ENCODE measurements at places on chromosomes 3 and 15.

DNA sequence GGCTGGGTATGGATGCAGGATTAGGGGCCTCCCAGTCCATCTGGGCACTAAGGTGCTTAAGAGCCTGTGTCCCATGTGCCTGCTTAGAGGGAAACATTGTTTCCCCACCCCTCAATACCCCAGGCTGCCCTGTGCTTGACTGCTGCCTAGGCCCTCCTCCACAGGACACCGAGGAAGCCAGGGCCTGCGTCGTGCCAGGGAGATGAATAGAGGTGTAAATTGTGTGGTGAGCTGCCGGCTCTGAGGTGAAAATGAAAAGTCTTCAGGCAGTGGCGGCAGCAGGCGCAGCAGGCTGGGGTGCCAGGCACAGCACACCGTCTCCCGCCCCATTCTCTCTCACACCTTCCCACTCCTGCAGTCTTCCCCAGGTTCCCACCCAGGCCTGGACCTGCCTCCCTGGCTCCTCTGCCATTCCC is 13.9 kb upstream of the GRM2 start:
- no peak for DNase-seq

- no peak for DNase-seq
Measured at GRCh38 chr3:105351821-105352220, 14.9 kb upstream of the ALCAM start.

DNA sequence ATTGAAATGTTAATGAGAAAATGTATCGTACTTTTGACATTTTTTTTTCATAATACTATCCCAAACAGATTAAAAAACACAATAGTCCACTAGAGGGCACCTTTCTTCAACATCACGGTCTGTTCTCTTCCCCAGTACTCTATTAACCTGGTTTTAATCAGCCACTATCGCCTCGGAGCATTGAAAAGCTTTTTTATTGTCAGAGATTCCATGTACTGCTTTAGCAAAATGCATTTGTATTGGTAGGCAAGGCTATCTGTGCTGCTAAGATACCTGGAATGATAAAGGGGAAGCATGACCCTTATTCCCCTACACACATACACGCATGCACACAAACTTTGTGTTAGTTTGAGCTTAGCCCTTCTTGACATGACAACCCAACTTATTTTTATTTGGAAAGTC is 160.1 kb upstream of the IL12A start:
- no peak for DNase-seq

- no peak for DNase-seq
Measured at GRCh38 chr3:173591401-173591800, 193.9 kb downstream of the NLGN1 start.

GRCh38 chr3:76436894-76437293 is 603.0 kb upstream of the ROBO2 start:
- no peak for DNase-seq

DNA sequence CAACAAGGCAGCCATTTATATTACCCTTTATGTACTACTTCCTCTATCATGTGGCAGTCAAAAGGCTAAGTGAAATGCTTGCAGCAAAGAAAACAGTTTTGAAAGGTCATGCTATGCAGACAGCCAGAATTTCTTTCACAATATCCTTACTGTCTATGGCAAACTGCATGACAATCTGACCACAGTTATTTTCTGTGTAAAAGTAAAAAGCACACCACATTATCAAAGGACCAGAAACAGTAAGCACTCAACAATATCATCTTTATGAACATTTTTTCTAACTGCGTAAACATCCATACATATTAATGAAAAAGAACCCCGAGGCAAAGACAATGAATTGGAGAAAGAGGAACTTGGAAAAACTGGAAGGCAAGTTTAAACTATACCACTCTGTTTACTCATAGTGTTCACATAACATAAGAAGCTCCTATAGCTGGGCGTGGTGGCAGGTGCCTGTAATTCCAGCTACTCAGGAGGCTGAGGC is 47.9 kb downstream of the PIK3CB start:
- no peak for DNase-seq

DNA sequence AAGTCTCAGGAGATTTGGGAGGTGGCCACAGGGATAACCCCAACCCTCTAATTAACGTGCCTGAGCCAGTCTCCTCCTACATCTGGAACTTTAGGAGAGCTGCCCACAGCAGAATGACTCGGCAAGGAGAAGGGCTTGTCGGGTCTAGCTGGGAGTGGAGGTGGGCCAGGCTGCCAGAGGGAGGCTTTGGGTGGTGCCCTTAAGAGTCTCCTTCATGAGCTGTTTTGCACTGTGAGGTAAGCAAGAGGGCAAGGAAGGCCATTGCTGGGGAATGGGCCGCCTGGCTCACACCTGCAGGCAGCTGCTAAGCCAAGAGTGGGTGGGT is 3.6 kb upstream of the TNK2 start:
- DNase-seq: no peak

DNA sequence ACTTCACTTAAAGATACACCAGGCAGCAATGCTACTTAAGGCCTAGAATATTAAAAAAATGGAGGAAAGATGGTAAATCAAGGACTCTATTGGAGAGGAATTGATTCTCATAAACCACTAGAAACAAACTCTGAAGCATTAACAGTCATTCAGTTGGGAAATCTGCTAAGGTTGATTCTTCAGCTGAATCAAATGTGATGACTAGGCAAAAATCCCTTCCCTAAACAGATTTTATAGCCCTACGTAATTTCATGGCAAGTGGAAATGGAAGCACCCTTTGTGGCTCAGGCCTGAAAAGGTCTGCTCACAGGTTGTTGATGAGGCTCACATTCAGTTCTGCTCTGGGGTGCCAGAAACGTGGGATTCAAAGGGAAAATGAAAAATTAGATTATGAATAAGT is 38.8 kb upstream of the ARL14 start:
- no peak for DNase-seq

- no peak for DNase-seq
Measured at GRCh38 chr3:13352621-13353131, 67.4 kb downstream of the NUP210 start.

- DNase-seq: no peak
Measured at GRCh38 chr3:31307131-31307785, 225.5 kb upstream of the STT3B start.

DNA sequence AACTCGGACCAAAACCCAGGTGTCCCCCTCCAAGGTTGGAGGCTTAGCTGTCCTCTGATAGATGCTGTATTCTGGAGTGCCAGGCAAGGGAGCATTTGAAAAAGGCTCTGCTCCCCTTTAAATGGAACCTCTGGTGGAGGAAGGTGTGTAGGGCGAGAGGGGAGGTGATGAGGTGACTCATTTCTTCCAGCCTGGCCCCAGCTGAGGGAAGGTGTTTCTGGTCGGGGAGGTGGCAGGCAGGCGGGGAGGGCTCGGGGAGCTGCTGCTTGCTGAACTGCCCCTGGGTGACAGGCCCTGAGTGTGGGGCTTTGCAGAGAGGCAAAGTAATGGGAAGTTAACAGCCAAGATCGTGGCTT is 18.8 kb downstream of the PSTPIP1 start:
- no peak for DNase-seq

DNA sequence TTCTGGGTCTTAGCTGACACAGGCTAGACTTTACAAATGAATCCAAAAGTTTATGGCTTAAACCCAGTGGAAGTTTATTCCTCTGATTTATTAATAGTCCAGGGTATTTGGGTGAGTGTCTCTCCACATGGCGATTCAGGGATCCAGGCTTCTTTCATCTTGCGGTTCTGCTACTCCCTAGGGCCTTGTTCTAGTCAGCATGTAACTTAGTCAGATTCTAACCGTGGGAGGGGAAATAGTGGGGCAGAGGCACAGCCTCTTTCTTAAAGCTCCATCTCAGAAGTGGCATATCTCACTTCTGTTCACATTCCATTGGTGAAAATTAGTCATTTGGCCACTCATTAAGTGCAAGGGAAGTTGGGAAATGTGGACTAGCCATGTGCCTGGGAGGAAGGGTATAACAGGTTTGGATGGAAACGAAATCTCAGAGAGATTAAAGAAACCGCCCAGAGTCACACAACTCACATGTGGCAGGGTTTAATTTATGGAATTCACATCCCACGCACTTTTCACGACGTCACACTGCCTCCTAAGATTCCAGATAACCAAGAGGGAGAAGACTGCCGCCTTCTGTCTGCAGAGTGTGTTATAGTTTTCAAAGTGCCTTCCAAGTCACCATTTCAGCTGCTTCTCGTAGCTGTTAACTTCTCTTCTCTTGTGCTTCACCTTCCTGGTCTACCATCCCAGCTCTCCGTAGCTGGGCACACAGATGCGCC is 11.4 kb upstream of the RASGRF1 start:
- DNase-seq: no peak

GRCh38 chr3:85821130-85821756 is 862.5 kb downstream of the CADM2 start:
- DNase-seq: no peak

- DNase-seq: no peak
Measured at GRCh38 chr15:87492321-87492720, 764.2 kb downstream of the NTRK3 start.

GRCh38 chr3:108862865-108863798 is 40.5 kb downstream of the TRAT1 start:
- DNase-seq: no peak

GRCh38 chr3:131082871-131083863 is 56.5 kb downstream of the NEK11 start:
- peak; percentile 70 for DNase-seq

- DNase-seq: no peak
Measured at GRCh38 chr3:9717563-9717962, 13.9 kb downstream of the CPNE9 start.

- DNase-seq: no peak
Measured at GRCh38 chr3:8981296-8981695, 18.0 kb upstream of the RAD18 start.

DNA sequence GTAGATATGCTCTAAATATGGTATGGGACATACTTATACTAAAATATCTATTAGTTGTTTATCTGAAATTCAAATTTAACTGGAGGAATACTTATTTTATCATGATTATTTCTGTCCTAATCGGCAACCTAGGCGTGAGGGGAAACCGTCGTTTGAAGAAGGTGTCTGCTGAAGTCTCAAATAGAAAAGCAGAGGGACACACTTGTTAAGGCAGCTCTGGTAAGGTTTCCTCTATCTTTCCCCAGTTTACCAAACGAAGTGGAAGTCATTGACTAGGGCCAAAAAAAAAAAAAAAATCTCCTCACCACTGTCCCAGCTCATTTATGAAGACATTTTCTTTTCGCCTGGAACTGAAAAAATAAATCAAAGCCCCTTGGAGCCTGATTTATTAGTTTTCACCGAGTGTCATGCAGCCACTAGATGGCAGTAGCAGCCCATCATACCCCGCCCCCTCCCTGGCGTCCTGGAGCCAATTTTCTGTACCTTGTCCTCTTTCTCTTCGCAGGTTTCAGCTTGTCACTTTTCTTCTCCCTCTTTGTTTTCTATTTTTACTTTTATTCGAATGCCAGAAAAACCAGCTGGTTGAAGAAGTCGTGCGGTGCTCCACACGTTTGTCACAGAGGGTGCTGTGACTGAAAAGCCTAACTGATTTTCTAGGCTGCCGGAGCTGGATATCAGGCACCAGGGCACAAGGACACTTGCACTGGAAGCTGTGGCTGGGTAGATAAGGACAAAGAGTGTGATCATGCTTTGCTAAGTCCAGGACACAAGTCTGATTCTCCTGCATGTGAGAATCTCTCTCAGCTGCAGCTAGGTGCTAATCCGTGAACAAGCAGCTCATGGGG is 238.7 kb downstream of the ZPLD1 start:
- DNase-seq: peak; percentile 21

All from caudate nucleus (tissue), 63 donors.